ENCODE measurements at places on chromosomes 1 and 21. TPM values are rescaled to one million over a fixed set of nuclear protein-coding genes. Genes with fewer than 3 reads are reported as not detected.

DNA sequence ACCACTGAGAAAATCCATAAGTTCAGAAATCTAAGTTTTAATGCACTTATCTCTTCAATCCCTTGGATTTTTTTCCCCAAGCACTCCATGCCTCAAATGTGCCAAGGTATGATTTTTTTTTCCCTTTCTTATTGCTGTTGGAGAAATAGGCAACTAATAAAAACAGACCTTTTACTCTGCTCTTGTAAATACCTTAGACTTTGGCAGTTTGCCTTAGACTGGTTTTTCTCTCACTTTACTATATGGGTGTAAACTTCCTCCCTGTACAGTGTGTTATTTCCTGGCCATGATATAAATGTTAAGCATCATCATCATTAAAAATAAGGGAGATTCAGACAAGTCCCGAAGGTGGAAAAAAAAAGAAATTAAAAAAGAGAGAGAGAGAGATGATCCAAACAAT, 65.7 kb downstream of the LRRC8C start:
- no peak for DNase-seq

DNA sequence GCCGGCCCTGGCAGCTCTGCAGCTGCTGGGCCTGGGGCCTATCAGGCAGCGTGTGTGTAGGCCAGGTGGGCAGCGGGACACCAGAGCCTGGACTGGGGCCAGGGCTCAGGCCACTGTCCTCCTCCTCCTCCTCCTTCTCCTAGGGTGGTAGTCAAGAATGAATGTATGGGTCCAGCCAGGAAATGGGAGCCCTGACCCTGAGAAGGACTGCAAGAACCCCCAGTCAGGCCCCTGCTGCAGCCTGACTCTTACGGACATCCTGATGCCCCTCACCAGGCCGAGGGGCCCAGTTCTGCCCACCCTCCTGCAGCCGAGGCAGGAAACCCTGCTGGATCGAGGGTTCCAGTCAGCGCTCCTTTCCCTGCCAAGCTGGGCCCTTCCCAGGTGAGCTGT, 3.5 kb downstream of the SLFNL1 start:
- DNase-seq, result no peak

- peak; percentile 84 for DNase-seq
Observed at GRCh38 chr1:157968508-157968907, 24.9 kb upstream of the KIRREL1 start.

C4BPA gene
- total RNA-seq, result not detected

ZBTB8B gene
- total RNA-seq, result not detected

SH2D5 gene
- 26.9 TPM for total RNA-seq
